ENCODE measurements at places on chromosomes 2 and 18.

GRCh38 chr2:157572725-157573124, 55.9 kb downstream of the ACVR1C start:
- DNase-seq = peak; percentile 35

DNA sequence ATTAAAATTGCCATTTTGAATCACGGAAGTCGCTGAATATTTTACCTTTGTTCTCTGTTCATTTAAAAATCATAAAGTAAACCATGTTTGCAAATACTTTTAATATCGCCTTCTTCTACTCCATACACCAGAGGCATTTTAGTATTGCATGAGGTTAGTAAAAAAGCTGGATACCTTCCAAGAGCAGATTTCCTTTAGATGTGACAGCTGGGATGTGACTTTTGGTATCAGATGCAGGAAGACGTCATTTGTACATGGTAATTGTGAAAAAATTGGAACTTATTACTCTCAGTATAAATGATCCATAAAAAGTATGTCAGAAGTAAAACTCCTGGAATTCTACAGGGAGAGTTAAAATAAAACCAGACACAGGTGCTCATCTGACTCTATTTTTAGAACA, 89.5 kb downstream of the SLC4A10 start:
- no peak for DNase-seq

GRCh38 chr2:8198766-8199382, 483.0 kb upstream of the ID2 start:
- DNase-seq = no peak

DNA sequence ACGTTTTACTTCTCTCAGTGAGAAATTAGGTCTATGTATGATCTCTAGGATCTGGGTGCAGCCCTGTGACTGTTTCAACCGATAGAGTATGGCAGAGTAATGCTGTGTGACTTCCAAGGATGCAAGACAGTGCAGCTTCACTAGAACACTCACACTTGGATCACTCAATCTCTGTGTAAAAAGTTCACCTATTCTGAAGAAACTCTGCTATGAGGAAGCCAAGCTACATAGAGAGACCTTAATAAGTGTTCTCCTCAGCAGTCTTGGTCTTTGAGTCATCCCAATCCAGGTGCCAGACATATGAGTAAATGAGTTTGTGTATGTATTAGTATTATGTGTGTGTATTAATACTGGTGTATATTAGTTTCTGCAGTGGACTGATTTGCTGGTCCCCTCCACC, 335.0 kb downstream of the NR4A2 start:
- no peak for DNase-seq

- DNase-seq = no peak
These were observed 35.1 kb upstream of the CDC42EP3 start for GRCh38 chr2:37706334-37707183.

- DNase-seq = no peak
These were observed 1.1 kb upstream of the BOLL start for GRCh38 chr2:197786010-197786877.
